ENCODE measurements at places on chromosomes 4 and X.

- DNase-seq: no peak
Measured at GRCh38 chr4:1661695-1662094, 22.4 kb downstream of the FAM53A start.

DNA sequence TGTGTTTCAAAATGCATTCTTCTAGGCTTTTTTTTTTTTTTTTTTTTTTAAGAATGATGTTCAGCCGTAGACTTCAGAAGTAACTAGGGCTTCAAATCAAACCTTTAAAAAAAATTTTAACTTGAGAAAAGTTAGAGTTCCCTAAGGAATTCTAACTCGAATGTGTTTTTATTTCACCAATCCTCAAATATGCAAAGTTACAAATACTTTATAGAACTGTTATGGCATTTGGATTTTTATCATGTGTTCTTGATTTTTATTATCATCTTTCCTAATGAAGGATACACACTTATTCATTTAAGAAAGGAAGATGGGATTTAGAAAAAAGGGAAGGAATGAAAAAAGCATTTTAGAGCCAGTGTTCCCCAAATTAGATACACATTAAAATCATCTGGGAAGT lies 200.6 kb upstream of the LDB2 start:
- DNase-seq: no peak

DNA sequence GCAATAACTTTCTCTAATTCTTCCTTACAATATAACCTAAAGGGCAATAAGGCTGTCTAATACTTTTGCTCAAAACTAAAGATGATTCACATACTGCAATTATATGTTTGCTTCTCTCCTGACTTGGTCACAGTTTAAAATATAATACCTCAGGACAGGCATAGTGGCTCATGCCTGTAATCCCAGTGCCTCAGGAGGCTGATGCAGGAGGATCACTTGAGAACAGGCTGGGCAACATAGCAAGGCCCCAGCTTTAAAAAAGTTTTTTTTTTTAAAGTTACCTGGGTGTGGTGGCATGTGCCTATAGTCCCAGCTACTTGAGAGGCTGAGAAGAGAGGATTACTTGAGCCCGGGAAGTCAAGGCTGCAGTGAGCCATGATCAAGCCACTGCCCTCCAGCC lies 229.7 kb upstream of the GALNT7 start:
- no peak for DNase-seq

DNA sequence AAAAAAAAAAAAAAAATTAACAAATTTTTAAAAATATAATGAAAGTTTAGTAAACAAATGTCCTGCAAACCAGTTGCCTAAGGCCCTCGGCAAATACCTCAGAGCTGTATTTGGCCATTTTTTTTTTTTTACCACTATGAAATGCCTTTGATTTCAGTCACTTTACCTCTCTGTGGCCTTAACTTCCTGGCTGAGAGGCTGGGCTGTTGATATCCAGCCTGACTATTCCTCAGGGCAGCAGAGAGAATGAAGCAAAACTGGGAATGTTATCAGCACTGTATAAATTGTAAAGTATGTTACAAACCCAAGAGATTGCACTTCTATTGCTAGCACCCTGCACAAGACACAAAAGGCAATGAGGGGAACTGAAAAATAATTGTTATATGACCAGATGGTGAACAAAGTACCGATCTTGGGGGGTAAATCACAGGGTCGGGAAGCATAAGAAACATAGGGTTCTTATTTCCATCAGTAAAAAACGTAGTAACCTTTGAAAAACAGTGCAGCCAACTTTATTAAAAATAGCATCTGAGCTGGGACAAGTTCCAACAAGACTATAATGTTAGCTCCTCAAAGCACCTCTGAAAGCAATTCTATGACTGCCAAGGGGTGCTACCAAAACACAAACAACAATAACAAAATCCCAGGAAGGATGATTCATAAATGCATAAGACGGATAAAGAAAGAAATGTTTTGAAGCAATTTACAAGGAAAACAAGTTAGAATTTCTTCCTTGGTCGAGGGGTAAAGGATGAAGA lies 18.1 kb downstream of the USP46 start:
- no peak for DNase-seq

- DNase-seq: no peak
Measured at GRCh38 chr4:88697141-88697540, 488 bp downstream of the NAP1L5 start.

DNA sequence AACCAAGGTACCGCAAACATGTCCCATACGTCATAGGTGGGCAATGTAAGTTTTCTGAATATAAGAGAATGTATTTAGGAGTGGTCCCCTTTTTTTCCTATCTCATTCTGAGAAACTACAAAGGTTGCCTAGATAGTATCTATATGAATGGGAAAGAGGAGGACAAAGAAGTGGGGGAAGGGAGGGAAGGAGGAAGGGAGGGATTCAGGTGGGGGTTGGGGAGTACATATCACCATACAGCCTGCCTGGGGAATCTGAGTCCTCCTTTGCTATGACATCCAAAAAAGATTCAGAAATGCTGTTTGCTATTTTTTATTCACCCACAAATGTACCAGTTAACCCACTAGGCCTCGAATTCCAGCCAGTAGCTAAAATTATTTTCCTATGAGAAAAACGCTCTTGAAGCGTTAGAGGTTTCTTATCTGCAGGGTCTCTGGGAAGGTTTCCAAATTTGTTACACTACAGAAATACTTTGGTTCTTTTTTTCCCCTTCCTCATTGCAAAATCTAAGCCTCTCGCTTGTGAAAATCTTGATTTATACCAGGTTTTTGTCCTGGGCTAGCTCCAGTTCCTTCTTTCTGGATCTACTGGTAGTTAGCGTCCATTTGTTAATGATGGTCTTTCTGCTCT lies 212.9 kb downstream of the NSUN7 start:
- DNase-seq: no peak

GRCh38 chr4:78552389-78553042 lies 946 bp downstream of the ANXA3 start:
- no peak for DNase-seq

GRCh38 chr4:53644607-53645006 lies 53.3 kb upstream of the LNX1 start:
- no peak for DNase-seq

DNA sequence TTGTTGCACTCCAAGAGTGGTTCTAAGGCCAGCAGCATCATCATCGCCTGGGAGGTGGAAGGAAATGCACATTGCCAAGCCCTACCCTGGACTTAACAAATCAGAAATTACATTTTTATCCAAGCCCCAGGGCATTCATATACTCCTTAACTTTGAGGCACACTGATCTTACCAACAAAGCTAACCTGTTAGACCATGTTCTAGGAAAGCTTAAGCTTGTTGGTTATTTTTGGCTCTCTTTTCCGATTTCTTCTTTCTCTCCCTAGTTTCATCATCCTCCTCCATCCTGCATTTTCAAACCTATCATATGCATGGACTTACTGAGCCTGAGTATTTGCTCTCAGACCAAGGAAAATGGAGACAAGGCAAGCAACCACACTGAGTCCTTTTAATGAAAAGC lies 133.4 kb downstream of the OPHN1 start:
- no peak for DNase-seq

DNA sequence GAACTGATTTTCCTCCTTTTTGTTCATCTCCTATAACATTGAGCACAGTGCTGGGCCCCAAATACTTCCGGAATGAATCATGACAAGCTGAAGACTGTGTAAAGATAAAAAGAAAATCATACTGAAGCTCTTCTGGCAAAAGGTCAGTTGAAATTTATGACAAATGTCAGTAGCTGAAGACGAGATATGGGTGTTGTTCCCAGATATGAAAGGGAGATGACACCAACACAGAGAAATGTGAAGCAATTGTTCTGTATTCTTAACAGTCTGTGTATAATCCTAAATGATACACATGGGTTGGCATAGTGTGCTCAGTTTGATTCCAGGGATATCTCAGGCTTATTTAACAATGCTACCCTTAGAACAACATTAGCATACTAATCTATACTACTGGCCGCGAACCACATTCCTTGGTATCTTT lies 170.5 kb upstream of the PITX2 start:
- DNase-seq: no peak

DNA sequence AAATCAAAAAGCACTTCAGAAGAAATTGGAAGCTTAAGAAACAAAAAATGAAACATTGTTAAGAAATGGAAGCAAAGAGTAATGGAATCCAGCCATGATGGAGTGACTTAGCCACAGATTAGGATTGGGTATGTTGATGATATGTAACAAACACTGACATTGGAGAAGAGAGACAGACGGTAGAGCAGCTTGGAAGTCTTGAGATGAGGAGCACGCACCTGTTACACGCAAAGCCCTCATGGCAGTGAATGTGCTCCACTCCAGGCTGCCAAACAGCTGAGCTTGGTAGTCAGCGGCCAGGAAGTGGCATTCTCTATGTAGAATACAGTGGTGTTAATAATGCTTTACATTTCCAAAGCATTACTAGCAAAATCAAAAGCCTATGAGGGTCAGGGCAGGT lies 56.9 kb upstream of the GPRIN3 start:
- DNase-seq: no peak
